ENCODE measurements at places on chromosomes 4 and X. TPM values are rescaled to one million over a fixed set of nuclear protein-coding genes. Genes with fewer than 3 reads are reported as not detected.
A peak's percentile ranks its signal among the peaks of the same experiment; 100 is the strongest.

DNA sequence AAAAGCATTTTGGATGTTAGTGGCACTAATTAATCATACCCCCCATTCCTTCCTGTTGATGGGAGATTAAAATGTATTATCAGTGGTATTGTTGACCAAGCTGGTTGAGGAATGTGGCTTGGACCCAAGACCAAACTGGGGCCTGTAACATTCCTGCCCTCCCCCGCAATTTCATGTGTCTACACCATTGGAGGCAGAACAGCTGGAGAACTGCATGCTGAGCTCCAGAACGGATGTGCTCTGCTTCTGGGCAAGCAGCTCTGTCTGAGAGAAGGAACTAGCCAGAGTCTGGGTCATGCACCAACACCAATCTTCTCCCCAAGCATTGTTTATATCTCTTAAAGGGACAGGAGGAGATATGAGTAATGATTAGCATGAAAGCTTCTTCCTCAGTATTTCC lies 185.5 kb downstream of the CEP135 start:
- H3K36me3 ChIP-seq, result no peaks in the 10 kb centered on the region
- no peak overlapping the region for H3K4me3 ChIP-seq
- H3K4me1 ChIP-seq, result no peaks in the 10 kb centered on the region

DNA sequence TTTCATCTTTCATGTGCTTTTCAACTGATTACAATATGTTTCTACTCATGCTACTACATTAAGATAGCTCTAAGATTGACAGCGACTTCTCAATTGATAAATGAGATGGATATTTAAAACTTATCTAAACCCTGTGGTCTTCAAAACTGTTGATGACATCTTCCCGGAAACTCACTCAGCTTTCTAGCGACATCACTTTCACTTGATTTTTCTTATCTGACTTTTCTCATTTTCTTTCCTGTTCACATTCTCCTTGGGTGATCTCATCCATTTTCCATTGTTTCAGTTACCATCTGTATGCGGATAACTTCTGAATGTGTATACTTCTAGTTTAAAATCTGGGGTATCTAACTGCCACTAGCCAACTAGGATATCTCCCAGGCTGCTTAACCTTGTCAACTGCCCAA lies 3.1 kb downstream of the POLR2B start:
- H3K4me3 ChIP-seq, result peak overlapping the region; percentile 51
- peaks cover 50% of the 10 kb centered on the region for H3K4me1 ChIP-seq
- H3K36me3 ChIP-seq, result peaks cover 22% of the 10 kb centered on the region
- H3K27me3 ChIP-seq, result no peaks in the 10 kb centered on the region
- no peak for DNase-seq

- peak; percentile 69 for DNase-seq
- H3K27ac ChIP-seq, result peak overlapping the region; percentile 86
- H3K4me1 ChIP-seq, result peaks cover 26% of the 10 kb centered on the region
These were observed 16.8 kb upstream of the LAMP2 start for GRCh38 chrX:120485638-120486520.

- H3K36me3 ChIP-seq, result peaks cover 6% of the 10 kb centered on the region
- no peak overlapping the region for H3K4me3 ChIP-seq
- peaks cover 7% of the 10 kb centered on the region for H3K4me1 ChIP-seq
- no peak for DNase-seq
- H3K27ac ChIP-seq, result no peak overlapping the region
These were observed 18.0 kb downstream of the GPR143 start for GRCh38 chrX:9747644-9748043.

- no peak overlapping the region for H3K4me3 ChIP-seq
- peaks cover 16% of the 10 kb centered on the region for H3K4me1 ChIP-seq
- no peaks in the 10 kb centered on the region for H3K27me3 ChIP-seq
These were observed 183.7 kb downstream of the NR3C2 start for GRCh38 chr4:148258535-148258934.

DNA sequence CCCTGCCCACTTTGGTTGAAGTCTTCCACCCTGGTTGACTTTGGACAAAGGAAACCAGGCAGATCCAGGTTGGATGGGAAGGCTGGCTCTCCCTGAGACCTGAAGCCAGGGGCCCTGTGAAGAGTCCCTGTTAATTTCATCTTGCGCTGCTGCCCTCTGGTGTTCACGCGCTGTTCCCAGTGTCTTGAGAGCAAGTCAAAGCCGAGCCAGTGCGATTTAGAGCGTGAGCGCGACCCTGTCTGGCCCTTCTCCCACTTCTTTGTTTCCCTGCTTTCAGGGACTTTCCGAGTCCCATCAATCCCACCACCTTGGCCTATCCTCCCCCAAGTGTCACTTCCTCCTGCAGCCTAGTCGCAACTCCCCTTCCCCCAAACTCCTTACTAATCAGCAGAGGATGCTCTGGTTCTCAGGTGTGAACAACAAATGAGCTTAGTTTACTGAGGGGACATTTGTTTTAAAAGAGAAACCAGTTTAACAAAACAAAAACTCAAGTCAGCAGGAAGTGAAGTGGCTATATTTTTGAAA lies 25.8 kb upstream of the CHRNA9 start:
- H3K27me3 ChIP-seq, result no peaks in the 10 kb centered on the region
- DNase-seq, result peak; percentile 94
- H3K4me3 ChIP-seq, result peak overlapping the region; percentile 54
- H3K4me1 ChIP-seq, result peaks cover 72% of the 10 kb centered on the region
- peaks cover 6% of the 10 kb centered on the region for H3K36me3 ChIP-seq
- H3K27ac ChIP-seq, result peak overlapping the region; percentile 80

Gene RRAGB
- 5.3 TPM for total RNA-seq

Gene SULT1B1
- 0.68 TPM for total RNA-seq

Gene CA5B
- 15.5 TPM for total RNA-seq

Data from activated CD4-positive, alpha-beta memory T cell treated with anti-CD3 and anti-CD28 coated beads for 36 hours (primary cell).